Stimulated activated CD4-positive, alpha-beta T cell treated with anti-CD3 and anti-CD28 coated beads, Interleukin-1b, Interleukin-23, amount 100 ng/mL, for 1 hour (primary cell): ENCODE measurements at places on chromosomes 4 and X.

- no peak for DNase-seq
Measured at GRCh38 chr4:1478766-1479355, 72.6 kb upstream of the NKX1-1 start.

GRCh38 chrX:72475338-72475737 lies 97.3 kb downstream of the HDAC8 start:
- no peak for DNase-seq

GRCh38 chr4:155734065-155734464 lies 24.8 kb upstream of the GUCY1B1 start:
- no peak for DNase-seq

GRCh38 chr4:82230306-82230705 lies 143.5 kb downstream of the HNRNPD start:
- DNase-seq = no peak

- DNase-seq = no peak
Measured at GRCh38 chr4:54625391-54625790, 32.4 kb upstream of the KIT start.

DNA sequence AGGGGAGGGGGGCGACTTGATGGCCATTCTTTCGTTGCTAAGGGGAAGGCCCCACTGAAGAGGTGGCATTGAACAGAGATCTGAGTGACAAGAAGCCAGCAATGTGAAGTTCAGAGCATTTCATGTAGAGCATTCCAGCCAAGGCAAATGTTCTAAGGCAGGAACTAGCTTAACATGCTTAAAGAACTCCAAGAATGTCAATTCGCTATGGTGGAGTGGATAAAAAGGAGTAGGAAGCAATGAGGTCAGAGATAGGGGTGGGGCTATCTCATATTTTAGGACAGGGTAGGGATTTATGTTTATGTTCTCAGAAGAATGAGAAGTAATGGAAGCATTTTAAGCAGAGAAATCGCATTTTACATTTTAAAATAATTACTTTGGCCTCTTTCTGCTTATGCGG lies 130.9 kb downstream of the TTC29 start:
- no peak for DNase-seq

- no peak for DNase-seq
Measured at GRCh38 chrX:64977830-64978229, 1.6 kb upstream of the ZC4H2 start.

DNA sequence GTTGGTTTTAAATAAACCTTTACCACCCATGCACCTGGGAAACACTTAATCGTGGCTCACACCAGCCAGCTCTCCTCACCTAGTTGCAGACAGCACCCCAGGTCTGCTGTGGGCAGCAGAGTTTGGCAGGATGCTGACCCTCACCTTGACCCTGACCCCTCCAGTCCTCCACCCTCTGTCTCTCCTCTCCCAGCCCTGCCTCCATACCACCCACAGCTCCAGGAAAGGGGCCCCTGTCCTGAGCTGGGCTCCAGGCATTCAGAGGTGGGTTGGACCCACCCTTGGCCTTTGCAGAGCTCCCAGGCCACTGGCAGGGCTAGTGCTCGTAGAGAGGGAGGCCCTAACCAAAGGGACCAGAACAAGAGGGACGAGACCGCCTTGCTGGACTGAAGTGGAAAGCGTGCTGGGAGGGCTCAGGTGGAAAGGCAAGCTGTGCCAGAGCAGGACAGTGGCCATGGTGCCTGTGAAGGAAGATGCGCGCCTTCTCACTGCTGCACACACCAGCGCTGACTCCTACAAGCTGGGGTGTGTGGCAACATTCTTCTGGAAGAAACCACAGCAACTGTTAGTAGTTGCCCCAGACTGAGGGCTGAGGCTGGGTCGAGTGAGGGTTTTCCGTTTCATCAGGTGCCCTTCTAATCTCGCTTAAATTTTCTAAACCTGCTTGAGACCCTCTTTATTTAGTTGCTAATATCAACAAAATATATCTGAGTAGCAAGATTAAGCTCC lies 10.7 kb upstream of the S100P start:
- DNase-seq = no peak

DNA sequence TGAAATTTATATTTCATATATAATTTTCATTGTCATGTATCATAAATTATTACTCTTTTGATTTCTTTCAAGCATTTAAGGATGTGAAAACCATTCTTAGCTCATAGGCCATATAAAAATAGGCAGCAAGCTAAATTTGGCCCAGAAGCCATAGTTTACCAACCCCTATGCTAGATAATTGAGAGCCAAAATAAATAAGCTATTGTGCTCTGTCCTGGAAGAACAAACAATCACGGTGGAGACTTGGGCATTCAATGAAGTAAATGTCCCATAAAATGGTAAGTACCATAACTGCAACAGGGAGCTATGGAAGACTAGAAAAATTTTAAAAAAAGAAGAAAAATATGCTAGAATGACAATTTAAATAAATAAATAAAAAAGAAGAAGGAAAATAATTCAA lies 60.9 kb upstream of the PACRGL start:
- no peak for DNase-seq

DNA sequence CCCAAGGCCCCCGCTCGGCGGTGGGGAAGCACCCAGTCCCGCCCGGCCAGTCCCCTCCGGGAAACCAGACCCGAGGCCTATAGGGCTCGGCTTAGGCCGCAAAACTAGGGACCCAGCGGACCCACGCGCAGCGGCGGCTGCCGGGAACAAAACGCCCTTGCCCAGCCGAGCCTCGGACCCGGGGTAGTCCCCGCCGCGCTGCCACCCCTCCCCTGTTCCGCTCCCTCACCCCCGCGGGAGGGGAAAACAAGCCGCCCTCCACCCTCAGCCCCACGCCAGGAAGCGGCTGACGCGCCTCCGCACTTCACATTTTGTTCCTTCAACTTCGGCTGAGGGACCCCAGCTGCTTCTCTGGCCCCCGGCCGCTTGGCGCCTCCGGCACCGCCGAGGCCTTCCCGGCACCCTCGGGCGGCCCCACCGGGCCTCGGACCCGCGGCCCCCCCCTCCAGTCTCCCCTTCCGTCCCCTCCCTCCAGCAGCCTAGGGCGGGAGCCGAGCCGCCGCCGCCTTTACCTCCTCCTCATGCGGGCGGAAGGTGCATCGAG lies 694 bp downstream of the PDS5A start:
- DNase-seq = peak; percentile 16

GRCh38 chr4:100984901-100985300 lies 362.4 kb downstream of the PPP3CA start:
- no peak for DNase-seq

DNA sequence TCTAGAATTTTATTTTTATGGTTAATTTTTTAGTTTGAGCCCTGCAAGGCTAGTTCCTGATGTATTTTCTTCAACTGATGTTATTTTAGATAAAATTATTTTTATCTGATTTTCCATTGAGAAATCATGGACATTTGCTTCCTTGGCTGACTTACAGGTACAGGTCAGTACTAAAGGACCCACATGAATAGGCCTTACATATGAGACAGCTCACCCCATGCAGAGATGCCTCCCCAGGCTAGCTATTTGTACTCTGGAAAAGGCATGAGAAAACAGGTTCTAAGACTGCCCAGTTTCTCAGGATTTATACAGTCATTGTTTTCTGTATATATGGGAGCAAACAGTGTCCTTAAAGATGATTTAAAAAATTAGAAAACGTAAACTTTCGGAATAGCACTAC lies 255.5 kb downstream of the BMPR1B start:
- DNase-seq = no peak

DNA sequence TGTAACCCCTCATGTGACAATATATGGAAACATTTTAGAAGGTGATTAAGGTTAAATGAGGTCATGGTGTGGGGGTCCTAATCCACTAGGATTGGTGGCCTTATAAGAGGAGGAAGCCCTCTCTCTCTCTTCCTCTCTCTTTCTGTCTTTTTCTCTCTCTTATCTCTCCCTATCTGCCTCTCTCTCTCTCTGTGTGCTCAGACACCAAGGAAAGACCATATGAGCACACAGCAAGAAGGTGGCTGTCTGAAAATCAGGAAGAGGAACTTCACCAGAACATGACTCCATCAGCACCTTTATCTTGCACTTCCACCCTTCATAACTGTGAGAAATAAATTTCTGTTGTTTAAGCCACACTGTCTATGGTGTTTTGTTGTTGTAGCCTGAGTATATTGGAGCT lies 1472.2 kb downstream of the PCDH7 start:
- no peak for DNase-seq

- DNase-seq = no peak
Measured at GRCh38 chr4:125518281-125518680, 203.5 kb downstream of the FAT4 start.

- DNase-seq = no peak
Measured at GRCh38 chr4:5930456-5930855, 37.6 kb upstream of the CRMP1 start.

- DNase-seq = no peak
Measured at GRCh38 chr4:70359115-70359661, 1.4 kb upstream of the SMR3A start.

DNA sequence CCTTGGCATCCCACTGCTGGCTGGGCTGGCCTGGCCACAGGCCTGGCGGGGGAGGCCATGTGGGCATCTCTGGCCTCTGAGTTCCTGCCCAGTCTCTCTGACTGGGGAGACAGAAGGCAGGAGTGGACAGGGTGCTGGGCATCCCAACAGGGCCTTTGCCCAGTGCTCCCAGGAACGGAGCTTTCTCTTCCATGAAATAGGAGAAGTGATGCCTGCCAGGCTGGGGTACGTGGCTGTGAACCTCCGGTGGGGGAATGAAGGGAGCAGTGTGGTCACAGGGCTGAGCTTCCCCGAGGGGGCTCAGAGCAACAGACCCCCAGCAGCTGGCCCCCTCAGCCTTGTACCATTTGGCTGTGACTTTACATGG lies 40.4 kb upstream of the HMX1 start:
- no peak for DNase-seq

DNA sequence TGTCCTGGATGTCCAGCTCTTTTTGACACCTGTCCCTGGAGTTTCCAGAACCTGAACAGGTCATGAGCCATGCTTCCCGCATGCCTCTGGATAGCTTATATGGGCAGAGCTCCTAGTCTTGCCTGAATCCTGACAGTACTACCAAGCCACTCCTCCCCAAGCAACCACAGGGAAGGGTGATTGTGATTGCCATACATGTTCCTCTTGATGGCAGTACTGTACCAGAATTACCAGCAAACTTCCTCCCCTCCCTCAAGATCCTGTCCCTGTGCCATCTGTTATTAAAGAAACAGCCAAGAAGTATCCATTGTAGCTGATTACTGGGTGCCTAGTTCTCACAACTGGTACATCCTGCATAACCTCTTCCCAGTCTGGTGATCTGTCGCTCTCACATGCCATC lies 264.3 kb upstream of the AGTR2 start:
- DNase-seq = no peak

DNA sequence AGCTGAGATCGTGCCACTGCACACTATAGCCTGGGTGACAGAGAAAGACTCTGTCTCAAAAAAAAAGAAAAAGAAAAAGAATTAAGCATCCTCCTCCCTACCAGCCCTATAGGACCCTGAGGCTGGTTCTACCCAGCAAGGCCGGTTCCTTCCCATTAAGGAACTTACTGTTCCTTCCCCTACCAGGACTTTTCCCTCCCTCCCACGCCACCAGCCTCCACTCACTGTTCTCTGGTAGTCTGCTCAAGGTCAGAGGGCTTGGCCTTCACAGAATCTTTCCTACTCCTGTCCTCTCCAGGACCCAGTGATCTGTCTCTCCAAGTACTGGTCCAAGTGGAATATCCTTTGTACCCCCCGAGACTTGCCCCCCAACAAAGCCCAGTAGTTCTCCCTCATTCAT lies 1.4 kb downstream of the GRIPAP1 start:
- DNase-seq = no peak

DNA sequence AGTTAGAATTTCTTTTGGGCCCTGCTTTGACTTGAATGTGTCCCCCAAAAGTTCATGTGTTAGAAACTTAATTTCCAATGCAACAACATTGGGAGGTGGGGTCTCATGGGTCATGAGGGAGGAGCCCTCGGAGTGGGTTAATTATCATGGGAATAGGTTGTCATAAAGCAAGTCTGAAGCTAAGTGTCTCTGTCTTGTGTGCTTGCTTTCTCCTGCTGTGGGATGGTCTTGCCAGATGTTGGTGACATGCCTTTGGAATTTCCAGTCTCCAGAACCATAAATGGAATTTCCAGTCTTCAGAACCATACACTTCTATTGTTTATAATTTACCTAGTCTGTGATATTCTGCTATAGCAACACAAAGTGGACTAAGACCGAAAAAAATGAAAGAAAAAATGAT lies 71.6 kb downstream of the RASL11B start:
- DNase-seq = no peak

DNA sequence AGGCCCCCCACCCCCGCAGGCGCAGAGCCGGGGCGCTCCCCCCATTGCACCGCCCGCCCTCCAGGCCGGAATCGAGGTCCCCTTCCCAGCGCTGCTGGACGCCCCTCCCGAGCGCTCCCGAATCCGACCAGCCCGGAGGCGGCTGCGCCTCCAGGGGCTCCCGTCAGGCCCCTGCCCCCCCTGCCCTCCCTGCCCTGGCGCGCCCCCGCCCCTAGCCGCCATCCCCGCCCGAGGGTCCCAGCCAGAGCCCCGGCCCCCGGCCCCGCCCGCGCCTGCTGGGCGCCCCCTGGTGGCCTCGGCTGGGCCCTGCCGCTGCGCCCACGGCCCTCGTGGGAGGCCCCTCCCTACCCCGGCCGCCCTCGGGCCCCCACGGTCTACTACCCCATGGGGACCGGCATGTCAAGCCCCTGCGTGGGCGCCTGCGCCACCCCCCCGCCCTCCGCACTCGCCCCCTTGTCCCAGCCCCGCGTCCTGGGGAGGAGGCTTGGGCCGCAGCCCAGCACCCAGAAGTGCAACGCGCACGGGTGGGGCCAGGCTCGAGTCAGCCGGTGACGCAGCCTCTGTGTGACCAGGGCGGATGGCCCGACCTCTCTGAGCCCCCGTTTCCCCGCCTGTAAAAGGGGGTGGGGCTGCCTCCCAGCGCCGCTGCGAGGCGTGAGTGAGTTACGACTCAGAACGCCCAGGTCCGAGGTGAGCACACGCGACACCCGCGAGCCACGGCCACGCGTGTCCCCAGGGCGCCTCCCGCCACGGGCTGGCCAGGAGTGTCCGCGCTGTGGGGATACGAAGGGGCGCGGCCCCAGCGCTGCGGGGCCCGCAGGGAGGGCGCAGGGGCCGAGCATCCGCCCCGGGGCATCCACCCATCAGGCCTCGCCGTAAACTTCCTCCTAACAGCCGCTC lies 104.9 kb downstream of the FAM53A start:
- DNase-seq = peak; percentile 42
